Smooth muscle cell of the umbilical artery (primary cell): ENCODE measurements at places on chromosomes 11 and 22. TPM values are rescaled to one million over a fixed set of nuclear protein-coding genes. Genes with fewer than 3 reads are reported as not detected.

The BBOX1 gene
- not detected in 2 replicates for total RNA-seq

The IGLL1 gene
- total RNA-seq, result not detected in 2 replicates

The FDX1 gene
- 7.2 and 10.7 TPM in 2 replicates for total RNA-seq

The MRGPRX4 gene
- total RNA-seq, result not detected in 2 replicates

The FAM227A gene
- 4.0 and 5.0 TPM in 2 replicates for total RNA-seq

The CRY2 gene
- total RNA-seq, result 13.4 and 15.6 TPM in 2 replicates

The CASP1 gene
- 8.8 and 14.8 TPM in 2 replicates for total RNA-seq

The OR2D2 gene
- total RNA-seq, result 0.78 TPM in 1 of 2 replicates, not detected in the other

The KCNA4 gene
- total RNA-seq, result not detected in 2 replicates

The EFCAB6 gene
- 1.5 and 3.3 TPM in 2 replicates for total RNA-seq

The VPREB1 gene
- total RNA-seq, result not detected in 2 replicates

The DDTL gene
- total RNA-seq, result 0.59 and 0.60 TPM in 2 replicates

The C11orf87 gene
- total RNA-seq, result under 0.01 and 0.23 TPM in 2 replicates

The CHEK2 gene
- total RNA-seq, result 23.2 and 26.8 TPM in 2 replicates

The MOGAT2 gene
- total RNA-seq, result not detected in 2 replicates

The SPINDOC gene
- total RNA-seq, result 14.0 and 23.2 TPM in 2 replicates

The MAJIN gene
- total RNA-seq, result under 0.01 TPM in 1 of 2 replicates, not detected in the other

The MS4A12 gene
- total RNA-seq, result not detected in 2 replicates

The SLC29A2 gene
- 0.30 and 0.97 TPM in 2 replicates for total RNA-seq

The OR51G1 gene
- total RNA-seq, result not detected in 2 replicates

The POLD4 gene
- 44.2 and 48.7 TPM in 2 replicates for total RNA-seq

The MN1 gene
- total RNA-seq, result 0.55 and 1.8 TPM in 2 replicates

The C22orf42 gene
- not detected in 2 replicates for total RNA-seq

The ACRV1 gene
- not detected in 2 replicates for total RNA-seq

The SLC35C1 gene
- total RNA-seq, result 11.9 and 23.4 TPM in 2 replicates

The ARVCF gene
- 8.6 and 13.2 TPM in 2 replicates for total RNA-seq

The HTR3B gene
- not detected in 2 replicates for total RNA-seq

The MS4A3 gene
- not detected in 2 replicates for total RNA-seq

The OR51B2 gene
- not detected in 2 replicates for total RNA-seq

The LRRC56 gene
- total RNA-seq, result 0.89 and 1.0 TPM in 2 replicates

The GPHA2 gene
- not detected in 2 replicates for total RNA-seq

The TSPAN32 gene
- 0.30 TPM in 1 of 2 replicates, not detected in the other for total RNA-seq

The DUSP8 gene
- total RNA-seq, result 0.59 and 1.3 TPM in 2 replicates

The PGA4 gene
- not detected in 2 replicates for total RNA-seq

The TENM4 gene
- 57.3 and 182 TPM in 2 replicates for total RNA-seq

The DDX25 gene
- not detected in 2 replicates for total RNA-seq

The PHOX2A gene
- total RNA-seq, result not detected in 2 replicates

The OR4D5 gene
- total RNA-seq, result not detected in 2 replicates

The LRRC55 gene
- not detected in 2 replicates for total RNA-seq

The GGT5 gene
- total RNA-seq, result 0.23 and 1.2 TPM in 2 replicates

The HOATZ gene
- total RNA-seq, result not detected in 2 replicates

The MISFA gene
- 0.09 TPM in 1 of 2 replicates, not detected in the other for total RNA-seq

The HEPHL1 gene
- total RNA-seq, result under 0.01 and 0.09 TPM in 2 replicates

The BIRC3 gene
- total RNA-seq, result 5.3 and 9.0 TPM in 2 replicates

The SLC7A4 gene
- total RNA-seq, result 0.30 TPM in 1 of 2 replicates, not detected in the other

The NLRP6 gene
- not detected in 2 replicates for total RNA-seq

The SAA4 gene
- total RNA-seq, result not detected in 2 replicates

The GAS2 gene
- 0.97 and 1.5 TPM in 2 replicates for total RNA-seq

The TREH gene
- not detected in 2 replicates for total RNA-seq

The C1QTNF4 gene
- total RNA-seq, result under 0.01 and 0.05 TPM in 2 replicates

The KCNJ5 gene
- not detected in 2 replicates for total RNA-seq

The CHADL gene
- total RNA-seq, result 0.97 and 3.0 TPM in 2 replicates

The ZP1 gene
- 0.60 and 6.8 TPM in 2 replicates for total RNA-seq

The SCN4B gene
- under 0.01 and 0.09 TPM in 2 replicates for total RNA-seq

The PDGFB gene
- total RNA-seq, result under 0.01 and 0.05 TPM in 2 replicates

The IGSF9B gene
- under 0.01 and 0.51 TPM in 2 replicates for total RNA-seq

The MMP12 gene
- 0.18 and 1.2 TPM in 2 replicates for total RNA-seq
